NCI-H1048 (cell line): ENCODE measurements at places on chromosomes 1 and 21.

- DNase-seq, result no peak
Observed at GRCh38 chr1:214638459-214638807, 35.4 kb downstream of the CENPF start.

DNA sequence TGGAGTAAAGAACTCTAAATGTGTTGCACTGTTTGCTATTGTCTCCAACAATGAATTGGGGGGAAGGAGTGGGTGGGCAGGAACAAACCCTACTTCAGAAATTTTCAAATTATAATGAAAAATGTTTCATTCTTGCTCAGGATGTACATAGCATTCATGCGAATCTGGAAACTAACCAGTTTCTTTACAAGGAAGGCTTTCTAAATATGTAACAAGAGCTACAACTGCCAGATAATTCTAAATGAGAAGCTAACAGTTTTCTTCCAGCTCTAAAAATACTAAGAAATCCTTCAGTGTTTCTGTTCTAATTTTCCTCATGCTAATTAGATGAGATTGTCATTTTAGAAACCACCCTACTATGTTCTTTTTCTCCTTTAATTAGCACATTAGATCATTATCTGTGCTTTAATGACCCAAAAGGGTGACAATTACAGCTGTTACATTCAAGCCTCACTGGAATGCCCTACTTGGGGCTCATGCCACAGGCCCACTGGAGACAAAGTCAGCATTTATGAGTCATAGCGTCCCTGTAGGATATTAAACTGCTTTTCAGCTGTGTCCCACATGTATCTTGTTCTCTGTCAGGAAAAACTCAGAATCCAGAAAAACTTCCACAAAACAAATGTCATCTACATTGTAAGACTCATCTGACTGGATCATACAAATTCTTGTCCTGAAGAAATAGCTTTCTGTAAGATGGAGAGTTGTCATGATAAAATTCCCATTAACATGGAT lies 804.6 kb upstream of the CXADR start:
- no peak for DNase-seq

GRCh38 chr1:221949996-221950395 lies 208.1 kb upstream of the DUSP10 start:
- no peak for DNase-seq

GRCh38 chr21:43890042-43890441 lies 25.0 kb downstream of the AGPAT3 start:
- no peak for DNase-seq

DNA sequence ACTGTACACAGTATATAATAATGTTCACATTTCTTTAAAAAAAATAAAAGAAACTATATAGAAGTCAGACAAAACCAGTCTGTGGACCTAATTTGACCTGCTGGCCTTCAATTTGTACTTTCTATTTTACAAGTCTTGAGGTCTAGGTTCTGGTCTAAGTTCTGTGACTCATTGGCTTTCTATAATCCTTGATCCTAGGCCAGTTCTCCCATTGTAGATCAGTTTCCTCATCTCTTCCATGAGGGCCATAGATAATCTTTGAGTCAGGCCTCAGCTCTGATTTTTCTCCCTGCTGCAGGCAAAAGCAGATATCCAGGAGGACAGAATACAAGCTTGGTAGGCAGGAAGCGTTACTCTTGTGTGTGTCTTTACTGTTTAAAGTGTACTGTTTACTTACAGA lies 603.7 kb upstream of the CAMK1G start:
- DNase-seq, result no peak

DNA sequence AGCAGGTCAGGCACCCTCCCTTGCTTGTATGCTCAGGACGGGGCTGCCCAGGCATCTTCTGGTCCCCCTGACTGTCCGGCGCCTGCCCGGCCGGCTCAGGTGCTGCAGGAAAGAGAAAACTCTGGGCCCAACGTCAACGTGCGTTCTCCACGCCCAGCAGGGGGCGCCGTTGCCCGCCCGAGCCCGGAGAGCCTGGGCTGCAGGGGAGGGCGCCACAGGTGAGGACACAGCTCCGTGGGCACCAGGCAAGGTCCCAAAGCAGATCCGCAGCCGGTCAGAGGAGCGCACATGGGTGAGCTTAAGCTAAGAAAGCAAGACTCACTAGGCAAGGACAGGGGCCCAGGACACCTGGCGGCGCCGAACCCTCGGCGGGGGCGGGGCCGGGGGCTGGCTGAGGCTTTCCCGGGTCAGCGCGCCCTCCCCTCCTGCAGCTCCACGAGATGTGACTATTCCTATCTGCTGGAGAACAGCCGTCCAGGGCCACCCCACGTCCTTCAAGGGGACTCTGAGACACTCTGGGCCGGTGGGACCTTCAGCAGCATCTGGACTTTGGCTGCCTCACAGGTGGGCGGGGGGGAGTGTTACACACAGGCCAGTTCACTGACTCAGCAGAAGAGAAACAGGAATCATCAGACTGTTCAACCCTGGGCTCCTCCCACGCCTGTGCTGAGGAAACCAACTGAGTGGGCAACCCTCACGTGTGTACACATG lies 29.3 kb downstream of the KRTAP10-1 start:
- peak; percentile 64 for DNase-seq

GRCh38 chr1:203888807-203889251 lies 27.4 kb downstream of the SNRPE start:
- no peak for DNase-seq

GRCh38 chr1:99115231-99115630 lies 110.6 kb upstream of the PLPPR5 start:
- DNase-seq, result no peak

DNA sequence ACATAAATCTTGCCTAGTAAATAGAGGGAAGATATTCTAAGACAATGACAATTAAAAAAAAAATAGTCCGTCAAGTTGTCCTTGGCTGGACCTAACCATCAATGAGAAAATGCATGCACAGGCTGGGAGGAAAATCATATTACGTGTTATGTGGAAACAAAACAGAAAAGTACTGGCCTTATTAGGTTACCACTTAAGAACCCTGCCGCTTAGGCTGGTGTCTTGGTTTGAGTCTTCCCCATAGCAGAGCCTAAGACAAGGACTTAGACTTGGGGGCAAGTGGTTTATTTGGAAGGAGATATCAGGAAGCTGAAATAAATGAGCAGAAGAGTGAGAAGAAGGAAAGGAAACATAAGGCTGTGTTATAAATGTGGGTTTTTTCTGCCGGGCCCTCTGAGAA lies 186.4 kb downstream of the MRPL39 start:
- DNase-seq, result no peak

- no peak for DNase-seq
Observed at GRCh38 chr1:215637041-215637573, 70.0 kb downstream of the KCTD3 start.

- DNase-seq, result no peak
Observed at GRCh38 chr1:86696522-86696921, 7.9 kb upstream of the SH3GLB1 start.

GRCh38 chr1:183219616-183220009 lies 33.5 kb downstream of the LAMC2 start:
- DNase-seq, result no peak

GRCh38 chr1:179303200-179303785 lies 9.7 kb downstream of the SOAT1 start:
- no peak for DNase-seq

DNA sequence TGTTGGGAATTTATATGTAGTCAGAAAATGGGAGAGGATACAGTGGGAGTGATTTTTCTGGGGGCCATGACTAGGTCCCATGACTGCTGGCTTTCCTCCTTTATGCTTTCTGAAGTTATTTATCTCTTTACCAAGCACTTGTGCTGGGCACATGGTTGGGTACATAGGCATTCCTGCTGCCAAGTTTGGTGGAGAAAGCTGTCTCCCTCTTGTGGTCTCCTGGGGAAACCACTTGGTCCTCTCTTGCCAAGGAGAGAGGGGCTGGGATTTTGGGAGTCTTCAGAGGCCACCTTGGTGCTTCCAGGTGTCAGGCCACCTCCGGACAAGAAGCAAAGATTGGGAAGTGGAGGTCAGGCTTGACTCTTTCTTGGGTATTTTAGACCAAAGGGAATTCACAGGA lies 120.2 kb upstream of the KCNE2 start:
- no peak for DNase-seq

- DNase-seq, result no peak
Observed at GRCh38 chr1:228092342-228093049, 10.0 kb downstream of the ARF1 start.

DNA sequence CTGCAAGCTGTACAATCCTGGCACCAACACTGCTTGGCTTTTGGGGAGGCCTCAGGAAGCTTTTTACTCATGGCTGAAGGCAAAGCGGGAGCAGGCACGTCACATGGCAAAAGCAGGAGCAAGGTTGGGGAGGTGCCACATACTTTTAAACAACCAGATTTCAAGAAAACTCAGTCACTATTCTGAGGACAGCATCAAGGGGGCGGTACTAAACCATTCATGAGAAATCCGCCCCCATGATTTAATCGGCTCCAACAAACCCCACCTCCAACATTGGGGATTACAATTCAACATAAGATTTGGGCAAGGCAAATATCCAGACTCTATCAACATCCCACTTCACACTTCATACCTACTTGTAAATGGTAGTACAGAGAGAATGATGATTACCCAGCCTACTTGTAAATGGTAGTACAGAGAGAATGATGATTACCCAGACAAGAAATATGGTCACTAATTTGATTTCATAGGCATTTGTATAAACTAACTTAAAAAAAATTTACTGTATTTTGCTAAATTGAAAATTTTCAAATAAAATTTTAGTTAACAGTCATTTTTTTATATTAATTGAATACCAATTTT lies 24.9 kb downstream of the ATP5PF start:
- DNase-seq, result no peak

DNA sequence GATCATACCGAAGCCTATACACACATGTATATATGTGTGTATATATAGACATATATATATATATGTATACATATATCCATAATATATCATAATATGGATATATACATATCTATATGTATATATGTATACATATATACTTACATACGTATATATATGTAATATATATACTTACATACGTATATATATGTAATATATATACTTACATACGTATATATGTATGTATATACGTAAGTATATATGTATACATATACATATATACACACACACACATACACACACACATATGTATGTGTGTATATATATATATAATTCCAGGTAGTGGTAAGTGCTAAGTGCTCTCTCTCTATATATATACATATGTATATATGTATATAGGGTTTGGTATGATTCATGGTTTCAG lies 9.7 kb upstream of the TMEM35B start:
- DNase-seq, result no peak

DNA sequence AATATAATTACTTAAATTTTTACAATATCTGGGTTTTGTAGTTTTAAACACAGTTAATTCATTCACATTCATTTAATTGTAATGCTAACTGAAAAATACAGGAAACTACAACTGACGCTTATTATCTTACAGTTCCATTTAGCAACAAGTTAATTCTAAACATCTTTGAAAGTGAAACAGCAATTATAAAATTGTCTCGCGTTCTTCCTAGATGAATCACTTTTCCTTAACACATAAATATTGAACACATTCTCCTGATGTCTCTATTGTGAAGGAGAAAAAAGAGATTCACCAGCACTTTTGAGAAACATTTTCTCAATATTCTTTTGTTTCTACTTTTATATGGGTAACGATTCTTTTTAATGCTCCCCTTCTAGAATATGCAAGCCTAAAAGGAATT lies 6.4 kb downstream of the PTGFR start:
- no peak for DNase-seq

- no peak for DNase-seq
Observed at GRCh38 chr1:19065526-19066247, 109.2 kb upstream of the IFFO2 start.

- no peak for DNase-seq
Observed at GRCh38 chr1:76840278-76840677, 27.0 kb upstream of the ST6GALNAC5 start.

DNA sequence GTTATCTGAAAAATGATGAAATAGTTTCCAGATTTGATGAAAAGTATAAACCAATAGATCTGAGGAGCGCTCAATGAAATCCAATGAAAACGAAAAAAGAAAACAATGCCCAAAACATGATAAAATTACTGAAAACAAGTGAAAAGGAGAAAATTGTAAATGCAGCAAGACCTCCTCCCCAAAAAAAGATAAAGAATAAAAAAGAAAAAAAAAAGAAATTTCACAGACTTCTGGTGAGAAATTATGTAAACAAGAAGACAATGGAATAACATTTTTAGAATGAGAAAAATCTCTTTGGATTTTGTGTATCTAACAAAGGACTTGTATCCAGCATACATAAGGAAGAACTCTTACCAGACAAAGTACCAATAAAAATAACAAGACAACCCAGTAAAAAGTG lies 134.2 kb downstream of the DNAH14 start:
- DNase-seq, result no peak

- no peak for DNase-seq
Observed at GRCh38 chr1:222390181-222390580, 157.7 kb downstream of the HHIPL2 start.

GRCh38 chr1:22375601-22376000 lies 76.0 kb upstream of the ZBTB40 start:
- no peak for DNase-seq

DNA sequence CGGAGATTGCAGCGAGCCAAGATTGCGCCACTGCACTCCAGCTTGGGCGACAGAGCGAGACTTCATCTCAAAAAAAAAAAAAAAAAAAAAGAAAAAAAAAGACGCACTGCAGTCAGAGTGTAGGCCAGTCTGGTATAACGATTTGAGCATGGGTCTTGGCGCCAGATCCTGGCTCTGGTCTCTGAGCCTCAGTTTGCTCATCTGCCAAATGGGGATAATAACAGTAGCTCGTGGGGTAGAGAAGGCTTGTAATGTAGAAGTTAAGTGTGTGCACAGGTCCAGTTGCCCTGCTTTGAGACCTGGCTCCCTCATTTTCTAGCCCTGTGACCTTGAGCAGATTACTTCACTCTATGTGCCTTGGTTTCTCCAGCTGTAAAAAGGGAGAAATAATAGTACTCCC lies 26.3 kb upstream of the GRHL3 start:
- DNase-seq, result no peak

- DNase-seq, result no peak
Observed at GRCh38 chr1:164702216-164702615, 143.2 kb downstream of the PBX1 start.

DNA sequence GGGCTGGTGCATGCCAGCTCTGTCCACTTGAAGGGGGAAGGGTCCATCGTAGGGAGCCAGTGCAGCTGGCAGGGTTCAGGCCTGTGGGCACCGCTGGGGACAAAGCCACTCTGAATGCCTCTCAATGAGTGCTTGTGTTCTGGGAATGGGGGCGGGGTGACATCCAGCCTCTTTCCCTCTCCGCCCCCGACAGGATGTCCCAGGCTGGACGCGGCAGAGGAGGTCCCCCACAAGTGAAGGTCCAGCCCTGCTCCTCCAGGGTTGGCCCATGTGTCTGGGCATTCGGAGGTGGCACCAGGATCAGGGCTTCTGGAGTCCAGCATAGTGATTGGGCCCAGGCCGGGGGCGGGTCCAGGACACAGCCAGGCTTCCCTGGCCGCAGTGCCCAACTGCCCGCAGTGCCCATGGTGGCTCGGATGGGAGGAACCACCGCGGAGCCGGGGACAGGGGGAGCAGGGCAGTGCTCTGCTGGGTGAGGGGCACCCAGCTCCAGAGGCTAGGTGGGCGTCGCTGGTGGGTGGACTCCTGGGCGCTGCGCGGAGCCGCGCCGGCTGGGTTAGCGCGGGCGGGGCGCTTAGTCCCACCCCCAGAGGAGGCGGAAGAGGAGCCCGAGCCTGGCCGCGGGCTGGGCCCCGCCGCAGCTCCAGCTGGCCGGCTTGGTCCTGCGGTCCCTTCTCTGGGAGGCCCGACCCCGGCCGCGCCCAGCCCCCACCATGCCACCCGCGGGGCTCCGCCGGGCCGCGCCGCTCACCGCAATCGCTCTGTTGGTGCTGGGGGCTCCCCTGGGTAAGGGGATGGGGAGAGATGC lies at the start of gene SHISA4:
SHISA4 (plus strand) TSS at position 617 of the 808 bp plus-strand sequence; CDS start at position 714, 97 bp downstream.
- DNase-seq, result no peak

GRCh38 chr1:3922851-3923250 lies 22.8 kb upstream of the C1orf174 start:
- no peak for DNase-seq

GRCh38 chr1:20470194-20470593 lies 15.8 kb downstream of the CAMK2N1 start:
- DNase-seq, result no peak
